ENCODE measurements at places on chromosomes 2 and 18. TPM values are rescaled to one million over a fixed set of nuclear protein-coding genes. Genes with fewer than 3 reads are reported as not detected.

- H3K4me1 ChIP-seq, result peaks cover 5% of the 10 kb centered on the region
- DNase-seq, result no peak
- H3K27me3 ChIP-seq, result no peaks in the 10 kb centered on the region
Measured at GRCh38 chr2:223914324-223914723, 30.8 kb downstream of the WDFY1 start.

GRCh38 chr2:227029426-227030105, 134.4 kb downstream of the COL4A4 start:
- H3K4me3 ChIP-seq, result no peak overlapping the region
- no peak for DNase-seq
- peaks cover 18% of the 10 kb centered on the region for H3K27me3 ChIP-seq
- H3K27ac ChIP-seq, result no peak overlapping the region
- peaks cover 5% of the 10 kb centered on the region for H3K4me1 ChIP-seq

GRCh38 chr2:179850188-179850587, 11.2 kb downstream of the ZNF385B start:
- DNase-seq, result no peak
- H3K27ac ChIP-seq, result no peak overlapping the region
- no peak overlapping the region for H3K4me3 ChIP-seq
- peaks cover 10% of the 10 kb centered on the region for H3K27me3 ChIP-seq

- peaks cover 43% of the 10 kb centered on the region for H3K4me1 ChIP-seq
- H3K27me3 ChIP-seq, result no peaks in the 10 kb centered on the region
- no peak overlapping the region for H3K4me3 ChIP-seq
- no peak for DNase-seq
Measured at GRCh38 chr2:108460345-108461037, 11.5 kb downstream of the GCC2 start.

The POTEJ gene
- total RNA-seq, result not detected

Measured in activated T-cell treated with anti-CD3 and anti-CD28 coated beads, Interleukin-2, amount 50 U/mL, for 72 hours (primary cell).